T-cell (primary cell): ENCODE measurements at places on chromosomes 4 and X. TPM values are rescaled to one million over a fixed set of nuclear protein-coding genes. Genes with fewer than 3 reads are reported as not detected.
A peak's percentile ranks its signal among the peaks of the same experiment; 100 is the strongest.

DCAF12L2 gene
- not detected for total RNA-seq

DNA sequence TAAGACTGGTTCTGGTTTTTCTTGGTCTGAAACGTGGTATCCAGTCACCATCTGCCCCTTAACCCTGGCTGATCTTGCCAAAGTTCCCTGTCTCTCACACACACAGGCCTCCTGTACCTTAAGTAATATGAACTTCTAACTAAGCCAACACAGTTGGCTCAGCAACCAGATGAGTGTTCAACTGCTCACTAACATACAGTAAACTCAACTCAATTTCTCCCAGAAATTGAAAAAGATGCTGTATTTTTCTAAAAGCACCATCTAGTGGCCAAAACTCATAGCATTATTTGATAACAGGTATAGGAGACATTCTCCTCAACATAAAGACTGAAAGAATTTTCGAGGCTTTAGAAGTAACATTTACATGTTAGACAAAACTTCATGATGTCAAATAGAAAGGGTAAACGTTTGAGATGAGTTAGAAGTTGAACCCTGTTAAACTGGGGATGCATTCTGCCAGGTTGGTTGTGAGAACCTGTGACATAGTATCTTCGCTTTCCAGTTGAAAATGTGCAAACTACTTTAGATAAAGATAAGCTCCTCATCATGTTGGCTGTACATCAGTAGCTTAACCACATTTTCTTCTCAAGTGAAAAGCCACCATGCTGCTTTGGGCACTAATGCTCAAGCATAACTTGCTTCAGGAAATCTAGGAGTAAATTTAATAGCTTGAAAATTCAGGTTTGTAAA lies 31.2 kb downstream of the CCNI start:
- DNase-seq, result peak; percentile 62

GABRE gene
- 0.16 TPM for total RNA-seq

DNA sequence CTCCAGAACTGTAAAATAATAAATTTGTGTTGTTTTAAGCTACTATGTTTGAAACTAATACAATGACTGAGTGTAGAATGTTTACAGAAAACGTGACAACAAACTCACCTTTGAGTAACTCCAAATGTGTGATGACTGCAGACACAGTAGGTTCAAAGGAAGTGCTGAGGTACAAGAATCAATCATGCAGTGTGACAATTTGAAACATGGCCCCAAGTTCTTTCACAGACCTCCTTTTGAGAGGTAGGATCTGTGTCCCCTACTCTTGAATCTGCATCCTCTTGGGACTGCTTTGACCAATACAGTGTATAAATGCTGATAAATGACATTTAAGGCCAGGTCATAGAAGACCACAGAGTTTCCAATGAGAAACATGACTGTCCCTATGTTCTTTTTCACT lies 667.7 kb upstream of the DIPK2B start:
- DNase-seq, result no peak

GRCh38 chr4:69832326-69833030 lies 27.5 kb downstream of the SULT1E1 start:
- no peak for DNase-seq

GRCh38 chrX:135974279-135974856 lies 580 bp upstream of the MMGT1 start:
- DNase-seq, result no peak

- no peak for DNase-seq
Measured at GRCh38 chr4:82223715-82224114, 150.1 kb downstream of the HNRNPD start.

UNC5C gene
- not detected for total RNA-seq

- no peak for DNase-seq
Measured at GRCh38 chr4:139593091-139593564, 37.1 kb upstream of the SETD7 start.

F8A1 gene
- 58.7 TPM for total RNA-seq

- DNase-seq, result no peak
Measured at GRCh38 chrX:25004485-25005032, 11.2 kb downstream of the ARX start.

- DNase-seq, result no peak
Measured at GRCh38 chr4:84710548-84710947, 127.6 kb downstream of the CDS1 start.

- no peak for DNase-seq
Measured at GRCh38 chr4:48913346-48913745, 6.8 kb upstream of the OCIAD2 start.

- no peak for DNase-seq
Measured at GRCh38 chrX:21524008-21524407, 134.1 kb downstream of the KLHL34 start.

DNA sequence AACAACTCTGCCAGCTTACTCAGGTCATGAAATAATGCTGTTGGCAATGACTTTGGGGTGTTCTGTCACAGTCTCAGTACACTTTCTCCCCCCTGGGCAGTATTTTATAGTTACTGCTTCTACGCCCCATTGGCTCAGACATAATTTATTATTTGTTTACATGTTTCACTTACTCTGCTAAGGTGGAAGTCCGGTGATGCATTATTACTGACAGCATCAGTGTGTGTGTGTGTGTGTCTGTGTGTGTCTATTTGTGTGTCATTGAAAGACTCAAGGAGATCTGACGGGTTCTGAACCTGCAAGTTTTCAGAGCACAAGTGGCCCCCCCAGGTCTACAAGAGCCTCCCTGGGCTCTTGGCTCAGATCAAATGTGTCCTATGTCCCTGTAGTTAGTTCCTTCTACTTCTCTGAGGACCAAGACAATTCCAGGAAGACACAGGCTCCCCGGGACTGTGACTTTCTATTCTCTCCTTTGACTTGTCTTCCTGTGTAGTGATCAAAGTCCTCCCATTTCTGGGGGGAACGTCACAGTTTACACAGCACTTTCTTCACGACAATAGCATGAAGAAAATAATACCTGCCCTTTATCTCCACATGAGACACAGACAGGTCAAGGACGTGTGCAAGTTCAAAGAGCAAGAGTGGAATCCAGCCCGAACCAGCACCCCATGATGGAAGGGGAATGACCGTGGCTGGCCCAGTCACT lies 283.7 kb upstream of the GATB start:
- no peak for DNase-seq
